Epithelial cell of esophagus (primary cell): ENCODE measurements at places on chromosomes 11 and 22.

GRCh38 chr11:119337581-119338317 is 2.9 kb downstream of the C1QTNF5 start:
- DNase-seq = no peak

- DNase-seq = no peak
These were observed 16.3 kb downstream of the NPAT start for GRCh38 chr11:108206171-108206570.

DNA sequence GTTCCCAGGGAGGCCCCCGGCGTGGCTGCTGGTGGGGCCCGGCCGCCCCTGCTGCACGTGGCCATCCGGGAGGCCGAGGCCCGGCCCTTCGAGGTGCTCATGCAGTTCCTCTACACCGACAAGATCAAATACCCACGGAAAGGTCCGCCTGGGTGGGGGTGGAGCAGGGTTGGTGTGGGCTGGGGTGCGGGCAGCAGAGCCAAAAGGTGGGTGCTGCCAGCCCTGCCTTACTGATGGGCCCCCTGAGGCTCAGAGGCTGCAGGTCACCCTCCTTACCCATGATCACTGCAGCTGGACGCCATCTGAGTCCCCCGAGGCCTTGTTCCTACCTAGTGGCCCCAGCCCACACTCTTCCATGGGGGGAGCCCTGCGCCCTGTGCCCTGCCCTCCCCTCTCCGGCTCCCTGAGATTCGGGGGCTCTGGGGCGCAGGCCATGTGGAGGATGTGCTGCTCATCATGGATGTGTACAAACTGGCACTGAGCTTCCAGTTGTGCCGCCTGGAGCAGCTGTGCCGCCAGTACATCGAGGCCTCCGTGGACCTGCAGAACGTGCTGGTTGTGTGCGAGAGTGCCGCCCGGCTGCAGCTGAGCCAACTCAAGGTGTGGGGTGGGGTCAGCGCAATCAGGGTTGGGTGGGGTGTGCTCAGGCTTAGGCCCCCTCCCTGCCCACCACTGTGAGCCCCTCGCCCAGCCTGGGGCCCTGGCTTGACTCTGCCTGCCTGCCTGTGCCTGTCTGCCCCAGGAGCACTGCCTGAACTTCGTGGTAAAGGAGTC is 7.6 kb downstream of the THAP7 start:
- DNase-seq = no peak

DNA sequence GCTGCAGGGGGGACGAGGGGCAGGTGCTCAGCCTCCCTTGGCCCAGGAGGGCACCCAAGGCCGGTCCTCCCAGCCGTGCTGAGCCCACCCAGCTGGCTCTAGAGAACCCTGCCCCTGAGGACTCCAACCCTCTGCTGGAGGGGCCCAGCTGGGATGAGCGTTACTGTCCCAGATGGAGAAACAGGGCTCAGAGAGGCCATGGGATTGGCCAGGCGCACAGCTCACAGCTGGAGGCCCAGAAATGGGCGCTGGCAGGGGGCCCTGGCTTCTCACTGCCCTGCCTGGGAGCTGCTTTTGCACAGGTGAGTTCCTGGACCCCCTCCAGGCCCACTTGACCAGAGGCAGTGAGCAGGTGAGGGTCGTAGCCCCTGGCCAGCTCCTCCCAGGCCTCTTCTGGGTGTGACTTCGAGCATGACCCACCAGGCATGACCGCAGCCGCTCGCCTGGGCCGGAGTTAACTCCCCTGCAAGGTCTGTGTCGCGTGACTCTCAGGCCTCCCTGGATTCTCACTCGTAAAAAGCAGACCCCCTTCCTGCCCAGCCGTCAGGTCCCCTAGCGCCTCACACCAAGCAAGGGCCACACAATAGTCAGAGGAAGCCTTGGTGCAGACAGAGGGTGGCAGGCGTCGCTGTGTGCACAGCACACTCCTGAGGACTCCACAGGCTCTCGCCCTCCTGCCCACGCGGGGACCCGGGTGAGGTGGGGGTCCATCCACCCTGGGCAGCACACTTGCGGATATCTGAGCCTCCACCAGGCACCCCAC is 19.7 kb upstream of the IL17REL start:
- no peak for DNase-seq

DNA sequence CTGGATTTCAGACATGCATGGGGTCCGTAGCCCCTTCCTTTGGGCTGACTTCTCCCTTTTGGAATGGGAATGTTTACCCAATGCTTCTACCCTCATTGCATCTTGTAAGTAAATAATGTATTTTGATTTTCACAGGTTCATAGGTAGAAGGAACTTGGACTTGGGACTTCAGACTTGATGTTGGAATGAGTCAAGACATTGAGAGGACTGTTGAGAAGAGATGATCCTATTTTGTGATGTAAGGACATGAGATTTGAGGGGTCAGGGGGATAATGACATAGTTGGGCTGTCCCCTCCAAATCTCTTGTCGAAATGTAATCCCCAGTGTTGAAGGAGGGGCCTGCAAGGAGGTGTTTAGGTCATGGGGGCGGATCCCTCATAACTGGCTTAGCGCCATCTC is 933 bp upstream of the KRTAP5-10 start:
- no peak for DNase-seq

DNA sequence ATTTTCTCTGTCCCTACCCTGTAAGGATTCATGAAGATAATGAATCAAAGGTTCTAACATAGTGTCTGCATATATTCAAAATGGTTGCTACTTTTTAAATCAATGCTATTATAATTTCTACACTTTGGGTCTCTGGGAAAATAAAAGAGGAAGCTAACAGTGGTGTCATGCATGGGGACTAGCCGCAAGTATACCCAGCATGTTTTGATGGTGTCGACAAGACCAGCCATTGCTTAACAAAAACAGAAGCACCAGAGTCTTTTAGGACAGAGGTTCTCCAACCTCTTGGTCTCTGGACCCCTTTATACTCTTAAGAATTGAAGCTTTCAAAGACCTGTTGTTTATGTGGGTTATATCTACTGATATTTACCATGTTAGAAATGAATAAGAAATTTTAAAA is 37.8 kb downstream of the RNF141 start:
- DNase-seq = no peak

DNA sequence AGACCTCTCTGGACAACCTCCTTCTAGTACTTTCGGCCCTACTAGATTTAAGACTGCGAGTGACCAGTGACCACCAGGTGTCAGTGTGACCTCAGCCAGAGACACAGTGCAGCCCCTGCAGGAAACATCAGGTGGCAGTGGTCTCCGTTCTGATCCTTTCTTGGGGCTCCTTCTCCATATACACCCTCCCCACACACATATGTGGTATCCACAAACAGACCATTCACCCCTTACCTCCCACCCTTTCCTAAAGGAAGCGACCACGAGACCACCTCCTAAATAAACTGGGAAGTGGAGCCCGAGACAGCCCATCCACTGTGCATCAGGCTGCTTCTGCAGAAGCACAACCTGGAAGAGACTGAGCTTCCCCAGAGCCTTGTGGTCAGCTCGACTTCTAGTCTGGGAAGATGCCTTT is 38.5 kb upstream of the CYP2D6 start:
- DNase-seq = peak; percentile 45
